ENCODE measurements at places on chromosomes 6 and 20.

- no peak for DNase-seq
Measured at GRCh38 chr20:50759678-50760077, 28.3 kb downstream of the PARD6B start.

GRCh38 chr6:150243620-150244314 lies 100.9 kb downstream of the PPP1R14C start:
- DNase-seq = no peak

DNA sequence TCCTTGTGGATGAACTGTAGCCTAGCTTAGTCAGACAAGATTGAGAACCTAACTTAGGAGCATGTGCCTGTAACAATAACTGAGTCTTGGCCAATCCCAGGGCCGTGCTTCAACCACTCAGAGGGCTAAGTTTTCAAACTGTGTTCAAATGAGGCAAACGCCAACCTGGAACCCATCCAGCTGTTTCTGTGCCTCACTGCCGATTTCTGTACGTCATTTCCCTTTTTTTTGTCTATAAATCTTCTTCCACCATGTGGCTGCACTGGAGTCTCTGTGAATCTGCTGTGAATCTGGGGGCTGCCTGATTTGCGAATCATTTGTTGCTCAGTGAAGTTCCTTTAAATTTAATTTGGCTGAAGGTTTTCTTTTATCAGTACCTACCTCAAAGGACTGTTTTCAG lies 115.0 kb upstream of the CHD6 start:
- DNase-seq = no peak

DNA sequence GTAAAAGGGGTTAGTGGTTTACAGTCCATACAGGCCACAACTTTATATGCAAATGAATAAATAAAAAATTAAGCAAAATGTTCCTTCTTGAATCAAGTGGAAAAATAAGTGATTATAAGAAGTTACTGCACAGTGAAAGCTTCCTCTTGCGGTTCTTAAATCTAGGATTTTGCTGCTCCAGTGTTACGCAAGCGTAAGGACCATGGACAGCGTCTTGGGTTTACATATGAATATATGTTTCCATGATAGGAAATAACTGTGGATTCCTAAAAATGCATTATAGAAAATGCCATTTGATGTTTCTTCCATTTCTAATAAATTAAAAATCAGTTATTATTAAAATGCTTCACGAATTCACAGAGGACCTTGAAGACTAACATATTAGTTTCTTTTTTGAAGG lies 176.6 kb upstream of the POU3F2 start:
- peak; percentile 4 for DNase-seq
